MM.1S (cell line): ENCODE measurements at places on chromosomes 12 and 14.

DNA sequence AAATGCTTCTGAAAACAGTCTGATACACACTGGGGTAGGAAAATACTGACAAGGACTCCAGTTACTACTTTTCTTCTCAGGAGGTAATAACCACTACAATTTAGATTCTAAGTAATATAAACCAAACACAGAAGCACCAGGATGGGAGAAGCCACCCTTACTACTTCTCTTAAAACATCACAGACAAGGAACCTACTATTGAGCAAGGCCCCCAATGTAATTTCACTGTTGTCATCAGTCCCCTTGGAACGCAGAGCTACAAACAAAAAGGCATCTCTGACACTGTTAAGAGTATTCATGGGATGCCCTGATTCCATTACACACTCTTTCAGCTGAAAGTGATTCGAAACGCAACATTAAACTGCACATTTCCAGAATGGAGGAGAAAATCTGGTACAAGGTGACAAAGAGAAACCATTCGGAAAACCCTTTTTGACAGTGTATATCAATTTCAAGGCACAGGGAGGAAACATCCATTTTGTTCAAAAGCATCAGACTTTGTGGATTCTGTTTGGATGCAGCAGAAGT is 185.9 kb downstream of the PPM1H start:
- DNase-seq = no peak

- no peak for DNase-seq
Measured at GRCh38 chr14:25103271-25103670, 53.3 kb upstream of the STXBP6 start.

GRCh38 chr14:90556012-90556477 is 159.2 kb downstream of the CALM1 start:
- no peak for DNase-seq

GRCh38 chr12:55034218-55034617 is 14.4 kb downstream of the NEUROD4 start:
- no peak for DNase-seq

DNA sequence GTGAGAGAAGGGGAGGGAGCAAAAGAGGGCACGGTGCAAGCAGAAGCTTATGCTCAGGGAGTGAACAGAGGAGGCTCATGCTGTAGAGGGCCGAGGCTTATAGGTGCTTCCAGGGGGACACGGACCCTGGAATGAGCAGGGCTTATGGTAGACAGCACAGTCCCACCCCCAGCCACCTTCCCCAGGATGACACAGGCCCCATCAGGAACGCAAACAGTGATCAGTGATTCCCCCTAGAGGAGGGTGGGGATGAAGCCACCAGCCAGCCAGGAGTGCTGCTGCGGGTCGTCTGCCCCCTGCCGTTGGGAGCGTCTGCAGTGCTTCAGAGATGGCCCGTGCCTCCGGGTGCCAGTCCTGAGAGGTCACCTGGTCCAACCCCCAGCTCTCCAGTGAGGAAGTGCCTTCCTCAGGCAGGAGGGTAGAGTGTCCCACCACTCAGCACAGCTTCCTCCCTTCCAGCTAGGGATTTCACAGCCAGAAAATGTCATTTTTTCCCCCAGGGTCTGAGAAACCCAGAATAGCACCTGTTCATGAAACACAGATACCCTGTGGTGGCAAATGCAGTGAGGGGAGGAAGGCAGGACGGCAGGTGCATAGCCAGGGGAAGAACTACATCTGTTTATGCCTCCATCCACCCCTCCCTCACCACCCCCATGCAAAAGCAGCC is 60.7 kb downstream of the SLC6A12 start:
- DNase-seq = peak; percentile 77

DNA sequence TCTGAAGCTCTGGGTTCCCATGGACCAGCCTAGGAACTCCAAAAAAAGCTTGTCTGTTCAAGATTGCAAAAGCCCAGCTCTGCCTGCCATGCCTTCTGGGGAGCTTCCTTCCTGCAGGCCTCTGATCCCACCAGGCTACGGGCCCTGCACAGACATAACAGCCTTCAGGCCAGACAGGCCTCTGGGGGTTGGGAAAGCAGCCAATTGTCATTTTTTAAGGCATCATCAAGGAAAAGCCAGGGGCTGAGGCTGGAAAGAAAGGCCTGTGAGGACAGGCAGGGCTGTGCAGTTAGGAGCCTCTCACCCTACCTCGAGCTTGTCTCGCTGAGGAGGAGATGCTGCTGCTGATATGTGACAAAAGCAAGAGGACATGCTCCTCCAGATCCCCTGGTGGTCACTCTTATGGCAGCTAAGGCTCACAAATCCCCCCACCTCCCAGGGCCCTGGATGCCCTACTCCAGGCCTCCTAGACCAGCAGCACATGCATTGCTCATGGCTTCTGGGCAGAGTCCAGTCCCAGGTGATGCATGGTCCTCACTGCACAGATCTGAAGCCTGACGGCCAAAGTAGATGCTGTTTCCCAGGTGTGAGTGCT is 2.9 kb downstream of the TMEM229B start:
- DNase-seq = no peak

DNA sequence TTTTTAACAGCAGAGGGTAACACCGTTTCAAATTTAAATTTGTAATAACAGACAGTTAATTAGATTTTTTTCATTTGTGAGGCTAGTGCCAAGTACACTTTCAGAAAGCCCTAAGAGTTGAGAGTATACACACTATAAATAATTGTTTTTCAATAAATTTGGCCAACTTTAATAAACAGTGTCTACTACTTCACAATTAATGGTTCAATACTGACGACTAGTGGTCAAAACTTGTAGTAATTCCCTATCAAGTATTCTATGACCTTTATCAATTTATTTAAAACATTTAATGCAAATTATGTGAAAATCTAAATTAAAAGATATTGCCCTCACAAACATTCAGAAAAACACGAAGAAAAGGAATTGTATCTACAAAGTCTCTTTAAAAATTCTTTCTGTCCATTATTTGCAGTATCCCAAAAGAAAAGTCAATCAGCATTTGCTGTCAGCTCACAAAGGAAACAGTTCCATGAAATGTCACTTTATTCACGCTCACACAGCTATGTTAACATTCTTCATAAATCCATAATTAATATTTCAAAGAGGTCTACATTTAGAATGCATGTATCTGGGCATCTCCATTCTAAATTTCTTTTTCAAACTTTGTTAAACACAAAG is 91.2 kb downstream of the CEP128 start:
- DNase-seq = peak; percentile 14

GRCh38 chr14:59215322-59215721 is 26.9 kb downstream of the DAAM1 start:
- no peak for DNase-seq

DNA sequence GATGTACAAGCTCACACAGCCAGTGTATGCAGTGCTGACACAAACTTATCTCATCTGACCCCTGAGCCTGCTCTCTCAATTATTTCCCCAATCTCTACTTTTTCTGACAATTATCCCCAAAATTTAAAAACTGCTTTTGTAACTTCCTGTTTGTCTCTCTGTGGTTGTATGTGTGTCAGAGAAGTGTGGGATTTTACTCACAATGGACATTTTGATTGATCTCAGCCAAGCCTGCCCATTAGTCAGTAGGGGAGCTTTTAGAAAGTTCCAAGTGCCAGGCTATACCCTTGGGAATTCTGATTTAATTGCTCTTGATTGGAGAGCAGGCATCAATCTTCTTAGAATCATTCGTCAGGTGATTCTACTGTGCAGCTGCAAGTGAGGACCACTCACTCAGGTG is 64.9 kb upstream of the LMNTD1 start:
- DNase-seq = no peak

DNA sequence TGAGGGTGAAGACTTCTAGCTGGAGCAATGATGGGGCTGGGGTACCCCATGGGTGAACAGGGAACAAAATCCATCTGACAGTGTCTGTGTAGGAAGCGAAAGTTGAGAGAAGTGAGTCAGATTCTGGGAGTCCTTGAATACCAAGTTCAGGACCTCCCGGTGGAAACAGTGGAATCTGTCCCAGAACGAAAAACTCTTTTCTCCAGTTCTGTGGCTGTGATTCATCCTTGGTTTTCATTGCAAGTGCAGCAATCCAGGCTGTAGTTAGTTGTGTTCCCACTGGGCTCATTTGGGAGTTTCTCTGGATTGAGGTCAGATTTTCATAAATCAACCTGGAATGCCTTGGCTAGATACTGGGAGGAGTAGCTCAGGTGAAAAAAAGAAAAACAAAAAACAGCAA is 120.7 kb downstream of the C12orf75 start:
- DNase-seq = no peak
